BJ (cell line): ENCODE measurements at places on chromosomes 2 and 18.

DNA sequence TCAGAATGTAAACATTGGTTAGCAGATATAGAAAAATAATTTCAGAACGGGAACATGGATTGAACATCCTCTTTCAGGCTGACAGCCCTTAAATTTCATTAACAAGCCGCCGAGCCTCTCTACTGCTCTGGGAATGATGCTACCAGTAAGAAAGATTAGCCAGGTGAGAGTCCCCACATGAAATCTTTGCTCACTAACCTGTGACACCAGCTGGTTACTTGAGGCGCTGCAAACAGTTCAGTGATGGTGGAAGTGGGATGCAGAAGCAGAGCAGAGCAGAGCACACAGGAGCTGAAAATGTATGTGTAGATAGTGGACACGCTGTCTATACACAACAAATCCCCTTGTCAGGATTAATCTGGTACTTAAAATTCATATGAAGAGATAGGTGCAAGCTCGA lies 721.1 kb downstream of the DPP10 start:
- no peak for DNase-seq

DNA sequence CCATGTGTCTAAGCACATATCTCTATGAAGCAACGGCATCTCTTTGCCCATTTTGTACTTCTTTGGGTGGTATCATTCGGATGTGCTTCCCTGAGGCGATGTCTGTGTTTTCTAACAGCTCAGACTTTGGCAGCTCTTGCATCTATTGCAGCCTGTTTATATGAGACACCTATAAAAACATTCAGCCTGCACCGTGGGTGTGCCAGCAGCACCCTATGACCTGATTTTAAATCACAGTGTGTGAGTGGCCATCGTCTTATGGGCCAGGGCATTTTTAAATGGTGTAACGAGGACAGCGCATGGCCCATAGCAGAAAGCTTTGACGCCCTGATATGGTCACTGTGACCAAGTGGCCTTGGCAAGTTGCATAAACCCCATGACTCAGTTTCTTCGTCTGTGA lies 12.9 kb downstream of the NPAS2 start:
- DNase-seq = no peak

GRCh38 chr2:10460366-10460796 lies 12.3 kb upstream of the ODC1 start:
- DNase-seq = no peak

- no peak for DNase-seq
Measured at GRCh38 chr2:17818235-17818815, 2.1 kb downstream of the MSGN1 start.

DNA sequence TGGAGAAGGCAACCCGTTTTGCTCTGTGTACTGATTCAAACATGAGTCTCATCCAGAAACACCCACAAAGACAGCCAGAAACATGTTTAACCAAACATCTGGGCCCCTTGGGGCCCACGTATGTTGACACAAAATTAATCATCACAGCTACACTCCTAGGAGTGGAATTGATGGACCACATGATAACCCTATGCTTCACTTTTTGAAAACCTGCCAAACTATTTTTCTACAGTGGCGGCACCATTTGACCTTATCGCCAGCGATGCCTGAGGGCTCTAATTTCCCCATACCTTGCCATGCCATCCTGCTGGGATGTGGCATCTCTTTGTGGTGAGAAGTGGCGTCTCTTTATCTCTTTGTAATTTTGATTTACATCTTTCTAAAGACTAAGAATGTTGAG lies 38.5 kb downstream of the PSMG2 start:
- no peak for DNase-seq

GRCh38 chr2:44768438-44769236 lies 172.9 kb upstream of the SIX3 start:
- DNase-seq = no peak

DNA sequence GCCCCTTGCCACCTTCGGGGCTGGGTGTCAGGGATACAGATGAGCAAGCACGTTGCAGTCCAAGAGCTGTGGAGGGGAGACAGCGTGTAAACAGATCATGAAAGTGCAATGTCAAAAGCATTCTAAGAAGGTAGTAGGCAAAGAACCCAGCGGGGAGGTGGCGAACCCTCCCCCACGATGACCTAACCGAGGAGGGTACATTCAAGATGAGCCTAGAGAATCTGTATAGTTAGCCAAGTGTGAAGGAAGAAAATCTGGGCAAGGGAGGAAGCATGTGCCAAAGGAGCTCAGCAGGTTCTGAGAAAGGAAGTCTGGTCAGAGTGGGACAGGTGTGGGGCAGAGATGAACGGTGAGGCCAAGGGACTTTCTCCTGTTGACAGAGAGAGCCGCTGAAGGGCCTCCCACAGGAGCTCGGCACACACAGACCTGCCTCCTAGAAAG lies 106.9 kb downstream of the SP3 start:
- no peak for DNase-seq

DNA sequence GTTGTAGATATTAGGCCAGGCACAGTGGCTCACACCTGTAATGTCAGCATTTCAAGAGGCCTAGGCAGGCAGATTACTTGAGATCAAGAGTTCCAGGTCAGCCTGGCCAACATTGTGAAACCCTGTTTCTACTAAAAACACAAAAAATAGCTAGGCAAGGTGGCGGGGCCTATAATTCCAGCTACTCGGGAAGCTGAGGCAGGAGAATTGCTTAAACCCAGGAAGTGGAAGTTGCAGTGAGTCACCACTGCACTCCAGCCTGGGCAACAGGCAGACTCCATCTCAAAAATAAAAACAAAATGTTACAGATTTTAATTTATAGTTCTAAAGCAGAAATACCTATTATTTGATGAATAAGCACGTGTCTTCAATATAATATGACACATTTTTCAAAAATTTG lies 65.6 kb upstream of the UBXN4 start:
- no peak for DNase-seq

- no peak for DNase-seq
Measured at GRCh38 chr2:128685841-128686496, 367.3 kb upstream of the HS6ST1 start.

DNA sequence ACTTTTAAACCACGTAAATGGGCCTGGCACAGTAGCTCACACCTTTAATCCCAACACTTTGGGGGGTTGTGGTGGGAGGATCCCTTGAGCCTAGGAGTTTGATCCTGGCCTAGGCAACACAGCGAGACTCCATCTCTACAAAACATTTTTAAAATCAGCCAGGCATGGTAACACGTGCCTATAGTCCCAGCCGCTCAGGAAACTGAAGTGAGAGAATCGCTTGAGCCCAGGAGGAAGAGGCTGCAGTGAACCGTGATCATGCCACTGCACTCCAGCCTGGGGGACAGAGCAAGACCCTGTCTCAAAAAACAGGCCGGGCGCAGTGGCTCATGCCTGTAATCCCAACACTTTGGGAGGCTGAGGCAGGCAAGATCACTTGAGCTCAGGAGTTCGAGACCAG lies 12.2 kb downstream of the ROCK1 start:
- DNase-seq = no peak

DNA sequence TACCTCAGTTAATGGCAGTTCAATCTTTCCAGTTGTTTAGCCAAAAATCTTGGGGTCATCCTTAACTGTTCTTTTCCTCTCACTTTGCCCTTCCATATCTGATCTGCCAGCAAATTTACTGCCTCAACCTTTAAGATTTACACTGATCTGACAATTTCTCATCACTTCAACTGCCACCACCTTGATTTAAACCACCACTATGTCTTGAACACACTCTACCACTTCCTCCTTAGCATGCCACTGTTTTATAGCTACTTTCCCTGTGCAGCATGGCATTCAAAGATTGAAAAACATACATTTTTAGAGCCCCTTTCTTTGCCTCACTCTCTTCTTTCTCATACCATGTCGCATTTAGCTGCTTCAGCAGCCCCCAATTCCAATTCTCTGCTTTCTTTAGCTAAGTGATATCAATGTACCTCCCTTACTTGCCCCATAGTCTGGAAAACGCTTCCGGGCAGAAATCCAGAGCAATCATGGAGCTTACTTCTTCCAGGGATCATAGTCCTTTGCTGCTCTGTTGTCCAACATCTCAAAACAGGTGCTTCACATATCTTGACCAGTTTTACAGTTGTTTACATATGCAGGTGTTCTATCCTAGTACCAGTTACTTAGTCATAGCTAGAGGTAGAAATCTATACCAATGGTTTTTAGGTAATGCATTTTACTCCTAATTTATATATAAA lies 10.9 kb downstream of the PGAP1 start:
- DNase-seq = no peak

DNA sequence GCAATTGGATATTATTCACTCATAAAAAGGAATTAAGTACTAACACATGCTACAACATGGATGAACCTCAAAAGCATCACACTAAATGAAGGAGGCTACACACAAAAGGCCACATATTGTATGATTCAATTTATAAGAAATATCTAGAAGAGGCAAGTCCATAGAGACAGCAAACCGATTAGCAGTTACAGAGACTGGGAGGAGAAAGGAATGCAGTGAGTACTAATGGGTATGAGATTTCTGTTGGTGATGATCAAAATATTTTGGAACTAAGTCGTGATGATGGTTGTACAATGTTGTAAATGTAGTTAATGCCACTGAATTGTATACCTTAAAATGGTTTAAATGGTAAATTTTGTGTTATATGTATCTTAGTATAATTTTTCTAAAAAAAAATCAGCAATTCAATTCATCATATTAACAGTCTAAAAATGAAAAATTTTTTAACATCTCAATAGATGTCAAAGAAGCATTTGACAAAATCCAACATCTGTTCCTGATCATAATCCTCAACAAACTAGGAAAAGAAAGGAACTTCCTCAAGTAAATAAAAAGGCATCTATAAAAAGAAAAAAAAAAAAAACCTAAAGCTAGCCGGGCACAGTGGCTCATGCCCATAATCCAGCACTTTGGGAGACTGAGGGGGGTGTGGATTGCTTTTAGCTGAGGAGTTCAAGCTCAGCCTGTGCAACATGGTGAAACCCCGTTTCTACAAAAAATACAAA lies 98.1 kb downstream of the TGIF1 start:
- no peak for DNase-seq

GRCh38 chr2:85073033-85073432 lies 60.2 kb upstream of the TCF7L1 start:
- DNase-seq = no peak

DNA sequence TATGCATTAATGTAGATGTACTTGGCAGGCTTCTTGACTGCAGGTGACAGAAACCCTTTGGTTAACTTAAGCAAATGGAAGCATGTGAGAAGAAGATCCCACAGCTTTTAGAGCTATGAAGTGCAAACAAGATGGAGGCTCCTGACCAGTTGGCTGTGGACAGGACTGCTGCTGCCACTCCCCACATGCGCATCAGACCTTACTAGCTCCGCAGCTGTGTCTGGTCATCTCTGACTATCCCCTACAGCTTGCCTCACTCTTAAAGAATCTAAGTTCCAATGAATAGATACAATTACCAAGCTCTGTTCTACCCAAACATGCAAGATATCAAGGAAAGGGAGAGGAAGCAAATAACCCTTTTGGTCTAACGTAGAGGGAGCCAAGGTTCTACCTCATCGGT lies 587.6 kb downstream of the DSC3 start:
- DNase-seq = no peak

DNA sequence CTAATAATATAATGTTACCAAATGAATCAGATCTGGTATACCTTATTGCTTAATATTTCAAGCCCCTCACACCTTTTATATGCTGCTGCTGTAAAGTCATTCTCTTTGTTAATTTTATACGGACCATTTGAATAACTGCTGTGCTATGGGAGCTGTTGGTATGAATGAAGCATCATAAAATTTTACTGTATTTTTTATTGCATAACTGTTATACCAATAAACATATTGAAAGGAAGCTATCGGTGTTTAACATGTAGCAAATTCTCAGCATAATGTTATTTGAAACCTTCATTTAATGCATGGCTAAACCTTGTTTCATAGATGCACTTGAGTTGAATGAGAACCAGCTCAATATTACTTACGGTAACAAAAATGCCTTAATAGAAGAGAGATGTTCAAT lies 1040.3 kb downstream of the SOCS6 start:
- DNase-seq = no peak

GRCh38 chr2:233079473-233079877 lies 19.3 kb downstream of the INPP5D start:
- no peak for DNase-seq

DNA sequence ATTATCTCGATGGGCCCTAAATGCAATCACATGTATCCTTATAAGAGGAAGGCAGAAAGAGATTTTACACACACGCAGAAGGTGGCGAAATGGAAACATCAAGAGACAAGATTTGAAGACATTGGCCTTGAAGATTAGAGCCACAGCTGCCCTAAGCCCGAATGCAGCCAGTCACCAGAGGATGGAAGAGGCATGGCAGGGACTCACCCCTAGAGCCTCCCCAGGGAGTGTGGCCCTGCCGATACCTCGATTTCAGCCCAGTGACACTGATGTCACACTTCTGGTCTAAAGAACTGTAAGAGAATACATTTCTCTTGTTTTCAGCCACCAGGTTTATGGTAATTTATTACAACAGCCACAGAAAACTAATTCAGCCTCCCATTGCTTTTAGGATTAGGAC lies 17.4 kb downstream of the TTC39C start:
- no peak for DNase-seq

DNA sequence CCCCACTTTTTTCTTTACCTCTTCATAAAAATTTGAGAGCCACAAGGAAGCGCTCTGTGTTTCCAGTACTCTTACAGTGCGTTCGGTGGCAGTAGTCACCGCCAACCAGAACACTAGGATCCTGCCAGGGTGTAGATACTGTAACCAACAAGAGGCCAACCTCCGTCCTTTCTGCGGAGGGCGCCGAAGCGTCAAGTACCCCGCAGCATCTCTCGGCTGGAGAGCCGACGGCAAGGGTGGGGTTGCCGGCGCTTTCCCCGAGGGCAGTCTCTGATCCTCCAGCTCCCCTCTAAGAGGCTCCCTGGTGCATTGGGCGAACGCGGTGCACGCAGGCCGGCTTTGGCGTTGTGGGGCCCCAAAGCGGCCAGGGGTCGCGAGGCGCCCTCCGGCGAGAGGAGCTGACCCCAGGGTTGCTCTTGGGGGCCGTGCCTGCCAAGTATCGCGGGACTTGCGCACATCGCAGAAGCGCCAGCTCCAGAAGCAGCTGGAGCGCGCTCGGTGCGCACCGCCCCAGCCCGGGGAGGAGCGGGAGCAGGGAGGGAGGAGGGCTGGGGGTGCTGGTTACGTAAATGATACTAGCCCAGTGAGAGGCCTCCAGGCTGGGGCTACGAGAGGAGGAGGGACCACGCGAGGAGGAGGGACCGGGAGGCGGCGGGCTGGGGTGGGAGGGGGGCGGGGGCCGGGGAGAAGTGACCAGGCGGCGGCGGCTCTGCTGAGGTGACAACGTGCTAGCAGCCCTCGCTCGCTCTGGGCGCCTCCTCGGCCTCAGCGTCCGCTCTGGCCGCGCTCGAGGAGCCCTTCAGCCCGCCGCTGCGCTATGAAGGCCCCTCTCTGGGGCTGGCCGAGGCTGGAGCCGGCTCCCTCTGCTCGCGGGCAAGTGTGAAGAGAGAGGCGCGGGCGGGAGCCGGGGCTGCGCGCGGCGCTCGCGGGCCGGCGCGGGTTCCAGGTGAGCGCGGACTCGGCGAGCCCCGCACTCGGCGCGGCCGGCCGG lies at the start of gene GALNT13:
GALNT13 (plus strand) TSS at position 692 of the 991 bp plus-strand sequence.
- DNase-seq = no peak

- DNase-seq = no peak
Measured at GRCh38 chr2:130337735-130338325, 4.9 kb upstream of the IMP4 start.
